Activated naive CD4-positive, alpha-beta T cell (primary cell): ENCODE measurements at places on chromosomes 2 and 18.

DNA sequence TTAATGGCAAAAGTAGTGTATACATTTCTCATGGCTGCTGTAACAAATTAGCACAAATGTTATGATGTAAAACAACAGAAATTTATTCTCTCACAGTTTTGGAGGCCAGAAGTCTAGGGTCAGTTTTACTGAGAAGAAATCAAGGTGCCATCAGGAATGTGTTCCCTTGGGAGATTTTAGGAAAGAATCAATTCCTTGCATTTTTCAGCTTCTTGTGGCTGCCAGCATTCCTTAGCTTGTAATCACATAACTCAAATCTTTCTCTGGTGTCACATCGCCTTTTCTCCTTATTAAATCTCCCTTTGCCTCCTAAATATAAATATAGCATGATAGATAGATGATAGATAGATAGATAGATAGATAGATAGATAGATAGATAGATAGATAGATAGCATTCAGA is 307.0 kb upstream of the REG3G start:
- no peak for DNase-seq

- no peak for DNase-seq
Observed at GRCh38 chr2:105262651-105263091, 21.1 kb downstream of the GPR45 start.

DNA sequence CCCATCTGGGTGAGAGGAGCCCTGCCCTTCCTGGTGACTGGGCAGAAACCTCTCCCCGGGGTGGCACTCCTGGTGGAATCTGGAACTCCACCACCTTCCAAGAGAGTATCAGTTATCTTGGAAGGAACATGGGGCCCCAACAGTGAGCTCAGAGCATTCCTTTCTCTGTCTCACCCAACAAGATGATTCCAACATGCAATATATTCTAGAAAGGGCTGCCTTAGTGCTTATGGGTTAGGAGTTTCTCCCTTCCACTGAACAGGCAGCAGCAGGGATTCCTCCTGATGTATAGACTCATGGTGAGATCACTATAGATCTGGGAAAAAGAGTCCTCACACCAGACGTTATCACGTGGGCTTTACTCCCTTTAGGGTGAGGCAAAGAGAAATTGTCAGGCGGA is 147.1 kb downstream of the COL4A4 start:
- no peak for DNase-seq

DNA sequence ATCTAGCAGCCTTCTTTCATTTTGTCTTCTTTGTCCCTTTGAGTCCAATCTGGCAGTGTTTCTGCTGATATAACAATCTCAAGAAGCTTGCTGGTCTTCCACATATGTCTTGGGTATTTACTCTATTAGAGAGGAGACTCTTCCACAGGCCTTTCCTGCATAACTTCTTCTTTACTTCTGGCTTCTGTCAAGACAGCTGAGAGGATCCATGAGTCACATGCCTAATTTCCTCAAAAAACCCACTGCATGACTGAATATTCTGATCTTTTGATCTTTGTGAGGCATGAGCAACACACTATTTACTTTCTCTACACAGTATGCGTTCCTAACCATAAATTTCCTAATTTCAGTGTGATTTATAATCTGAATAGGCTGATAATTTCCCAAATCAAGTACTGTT is 5.1 kb upstream of the DCC start:
- DNase-seq: no peak

DNA sequence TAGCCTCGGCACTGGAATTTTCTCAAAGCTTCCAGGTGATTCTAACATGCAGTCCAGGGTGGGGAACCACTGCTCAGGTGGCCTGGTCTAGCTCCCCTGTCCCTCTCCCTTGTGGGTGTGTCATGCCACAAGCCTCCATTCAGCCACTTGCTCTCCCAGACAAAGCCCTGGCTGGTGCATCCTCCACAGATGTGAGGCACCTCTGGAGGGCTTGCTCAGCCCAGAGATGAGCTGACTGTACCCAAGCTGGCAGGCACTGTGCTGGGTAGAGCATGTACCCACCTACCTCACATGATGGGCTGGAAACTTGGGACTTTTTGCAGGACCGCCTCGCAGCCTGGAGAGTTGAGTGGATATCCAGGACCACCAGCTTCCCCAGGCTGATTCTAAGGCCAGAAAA is 88.1 kb downstream of the ZBTB7C start:
- no peak for DNase-seq

- no peak for DNase-seq
Observed at GRCh38 chr2:241010531-241011295, 12.3 kb downstream of the SNED1 start.

DNA sequence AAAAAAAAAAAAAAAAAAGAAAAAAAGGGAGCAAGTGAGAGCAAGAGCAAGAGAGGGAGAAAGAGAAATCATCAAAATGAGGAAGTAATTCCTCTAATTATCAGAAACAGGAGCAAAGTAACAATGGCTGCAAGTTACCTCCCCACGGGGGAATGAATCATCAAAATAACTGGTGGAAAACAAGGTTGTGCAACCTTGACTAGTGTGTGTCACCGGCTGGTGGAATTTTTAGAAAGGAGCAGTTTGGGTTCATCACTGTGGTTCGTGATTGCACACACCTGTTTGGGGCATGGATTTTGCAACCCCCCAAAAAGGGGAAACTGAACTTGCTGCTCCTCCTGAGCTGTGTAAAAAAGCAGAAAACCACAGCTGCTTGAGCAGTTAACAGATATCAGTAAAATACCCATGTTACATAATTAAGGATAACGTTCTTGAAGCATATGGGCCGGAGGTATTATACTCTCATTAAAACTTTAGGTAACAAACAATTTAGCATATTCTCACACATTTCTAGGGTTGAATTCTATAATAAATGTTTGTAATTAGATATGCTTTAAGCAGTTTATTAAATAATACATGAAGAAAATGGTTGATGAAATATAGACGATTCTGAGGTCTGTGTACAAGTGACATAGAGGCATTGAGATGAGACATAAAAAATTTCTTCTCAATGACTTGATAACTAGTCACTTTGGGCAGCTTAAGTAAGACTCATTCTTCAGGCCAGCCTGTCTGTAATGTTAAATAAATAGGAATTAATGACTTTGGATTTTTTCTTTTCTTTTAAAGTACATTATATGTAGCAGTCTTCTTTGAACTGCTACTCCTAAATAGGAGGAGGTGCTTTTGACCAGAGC is 184.2 kb upstream of the ZEB2 start:
- no peak for DNase-seq

- no peak for DNase-seq
Observed at GRCh38 chr18:22465859-22466457, 48.2 kb upstream of the CTAGE1 start.

DNA sequence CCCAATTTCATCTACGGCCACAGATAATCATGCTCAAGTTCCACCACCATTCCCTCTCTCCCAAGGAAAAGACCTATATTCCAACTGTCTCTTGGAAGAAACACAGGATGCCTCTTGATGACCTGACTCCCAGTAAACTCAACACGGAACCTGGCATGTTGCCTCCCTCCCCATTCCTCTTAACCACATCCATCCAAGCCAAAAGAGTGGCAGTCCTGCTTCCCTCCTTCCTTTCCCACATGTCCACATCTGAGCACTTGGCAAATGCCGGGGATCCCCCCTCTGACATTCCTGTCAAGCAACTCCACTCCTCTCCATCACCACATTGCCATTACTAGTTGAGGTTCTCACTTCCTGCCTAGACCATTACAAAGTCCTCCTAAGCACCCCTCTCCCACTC is 49.4 kb downstream of the PID1 start:
- DNase-seq: no peak

DNA sequence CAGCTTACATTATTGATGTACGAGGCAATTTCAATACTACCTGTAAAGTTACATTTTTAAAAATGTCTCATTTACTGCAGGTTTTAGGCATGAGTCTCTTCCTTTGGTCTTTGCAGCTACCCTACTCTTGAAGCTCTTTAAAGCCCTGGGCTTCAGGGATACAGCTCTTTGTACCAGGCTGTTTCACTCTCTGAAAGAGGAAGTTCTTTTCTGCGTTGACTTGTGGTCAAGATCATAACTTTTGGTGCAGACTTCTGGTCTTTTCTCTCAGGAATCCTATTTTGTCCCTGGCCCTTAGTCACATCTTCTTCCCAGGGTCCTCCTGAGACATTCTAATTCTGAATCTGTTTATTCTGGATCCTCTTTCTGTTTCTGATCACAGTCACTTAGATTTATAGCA is 16.6 kb upstream of the HRH4 start:
- no peak for DNase-seq

- DNase-seq: no peak
Observed at GRCh38 chr2:189865826-189866225, 81.6 kb downstream of the PMS1 start.

DNA sequence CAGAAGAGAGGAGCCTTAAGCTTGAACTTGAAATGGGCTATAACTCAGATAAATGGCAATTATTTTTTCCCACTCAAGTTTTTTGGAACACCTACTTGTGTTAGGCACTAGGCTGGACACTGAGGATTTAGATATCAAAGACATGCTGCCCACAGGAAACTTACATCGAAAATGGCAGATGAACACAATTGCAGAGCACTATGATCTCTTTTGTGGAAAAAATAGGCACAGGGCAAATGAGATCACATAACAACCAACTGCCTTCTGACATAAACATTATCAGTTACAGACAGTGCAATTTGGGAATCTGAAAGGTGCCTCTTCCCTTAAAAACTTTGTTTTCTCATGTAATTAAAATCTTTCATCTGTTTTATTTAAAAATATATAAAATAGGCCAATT is 3.8 kb upstream of the IRS1 start:
- DNase-seq: no peak

DNA sequence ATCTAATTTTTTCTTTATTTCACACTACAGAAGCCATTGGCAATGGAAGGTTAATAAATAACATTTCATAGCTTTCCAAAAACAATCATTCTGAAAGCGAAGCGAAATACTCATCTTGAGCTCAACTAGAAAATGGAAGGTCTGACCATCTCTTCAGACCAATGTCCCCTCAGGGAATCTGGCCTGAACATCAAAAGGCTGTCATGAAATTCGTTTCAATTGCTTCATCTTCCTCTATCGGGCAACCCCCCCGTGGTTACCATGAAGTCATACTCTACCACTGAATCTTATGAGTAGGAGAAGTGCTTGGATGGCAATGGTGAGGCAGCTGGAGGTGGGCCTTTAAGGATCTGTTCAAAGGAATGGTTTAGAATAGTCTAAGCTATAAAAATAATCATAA is 22.9 kb upstream of the CYTIP start:
- no peak for DNase-seq

DNA sequence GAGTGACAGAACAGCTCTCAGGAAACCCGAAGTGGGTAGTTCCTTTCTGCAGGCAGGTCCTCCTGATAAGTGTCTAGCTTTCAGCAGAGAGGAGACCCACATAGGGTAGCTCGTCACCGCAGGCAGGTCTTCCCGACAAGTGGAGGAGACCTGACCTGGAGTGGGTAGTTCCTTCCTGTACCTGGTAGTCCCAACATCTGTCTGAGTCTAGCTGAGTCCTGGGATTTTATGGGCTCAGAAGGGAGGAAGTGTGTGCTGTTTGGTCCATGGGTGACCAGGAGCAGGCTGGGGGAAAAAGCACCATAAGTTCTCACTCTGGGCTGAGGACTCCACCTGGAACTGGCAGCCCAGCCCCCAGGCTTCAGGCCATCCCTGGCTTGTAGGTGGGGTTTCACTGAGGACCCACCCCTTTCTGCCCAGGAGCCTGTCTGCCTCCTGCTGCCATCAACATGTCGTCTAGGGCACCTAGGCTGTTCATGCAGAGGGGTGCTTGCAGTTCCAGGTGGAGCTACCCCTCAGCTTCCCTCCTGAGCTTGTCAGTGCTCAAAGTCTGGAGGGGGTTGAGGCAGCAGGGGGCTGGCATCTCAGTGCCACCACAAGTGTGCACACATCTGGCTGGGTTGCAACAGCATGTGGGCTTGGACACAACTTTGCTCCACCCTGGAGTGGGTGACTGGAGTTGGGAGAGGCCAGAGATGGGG is 9.4 kb downstream of the DYSF start:
- DNase-seq: no peak

DNA sequence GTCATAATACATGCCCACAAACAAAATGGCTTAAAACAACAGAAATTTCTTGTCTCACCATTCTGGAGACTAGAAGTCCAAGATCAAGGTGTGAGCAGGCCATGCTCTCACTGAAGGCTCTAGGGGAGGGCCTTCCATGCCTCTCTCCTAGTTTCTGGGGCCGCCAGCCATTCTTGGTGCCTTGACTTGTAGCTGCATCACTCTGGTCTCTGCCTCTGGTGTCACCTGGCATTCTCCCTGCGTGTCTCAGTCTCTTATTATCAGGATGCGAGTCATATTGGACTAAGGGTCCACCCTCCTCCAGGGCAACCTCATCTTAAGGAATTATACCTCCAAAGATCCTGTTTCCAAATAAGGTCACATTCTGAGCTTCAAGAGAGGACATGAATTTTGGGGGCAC is 76.1 kb downstream of the KCNF1 start:
- DNase-seq: no peak

DNA sequence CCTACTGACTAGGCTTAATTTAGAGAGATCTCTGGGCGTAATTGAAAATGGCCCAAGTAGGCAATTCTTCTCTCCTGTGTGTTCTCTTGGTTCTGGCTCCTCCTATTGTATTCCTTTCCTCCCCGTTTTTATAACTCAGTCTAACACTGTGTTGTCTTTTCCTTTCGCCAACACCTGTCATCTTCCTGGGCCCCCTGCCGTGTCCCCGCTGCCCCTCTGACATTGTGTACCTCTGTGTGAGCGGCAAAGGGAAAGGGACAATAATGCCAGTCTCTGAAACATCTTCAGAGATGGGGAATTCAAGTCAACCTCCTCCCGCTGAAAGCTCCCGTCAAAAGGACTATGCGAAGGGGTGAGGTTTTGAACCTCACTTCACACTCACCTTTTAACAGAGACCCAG is 210.9 kb downstream of the GBX2 start:
- no peak for DNase-seq

DNA sequence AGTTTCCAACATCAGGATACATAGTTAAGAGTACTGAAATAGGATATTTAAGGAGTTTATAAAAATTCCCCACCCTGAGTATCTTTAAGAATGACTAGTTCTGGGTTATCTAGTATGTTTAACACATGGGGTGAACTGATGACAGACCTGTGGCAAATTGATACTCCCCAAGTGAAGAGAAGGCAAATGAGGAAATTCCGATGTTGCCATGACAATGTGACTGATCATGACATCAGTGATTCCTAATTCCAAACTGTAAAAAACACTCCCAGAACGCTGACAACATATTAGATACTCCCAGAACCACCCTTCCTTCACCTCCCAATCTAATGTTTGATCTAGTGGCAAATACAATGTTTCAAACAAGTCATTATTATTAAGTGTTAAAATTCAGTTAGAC is 77.6 kb downstream of the RBMS1 start:
- DNase-seq: no peak

DNA sequence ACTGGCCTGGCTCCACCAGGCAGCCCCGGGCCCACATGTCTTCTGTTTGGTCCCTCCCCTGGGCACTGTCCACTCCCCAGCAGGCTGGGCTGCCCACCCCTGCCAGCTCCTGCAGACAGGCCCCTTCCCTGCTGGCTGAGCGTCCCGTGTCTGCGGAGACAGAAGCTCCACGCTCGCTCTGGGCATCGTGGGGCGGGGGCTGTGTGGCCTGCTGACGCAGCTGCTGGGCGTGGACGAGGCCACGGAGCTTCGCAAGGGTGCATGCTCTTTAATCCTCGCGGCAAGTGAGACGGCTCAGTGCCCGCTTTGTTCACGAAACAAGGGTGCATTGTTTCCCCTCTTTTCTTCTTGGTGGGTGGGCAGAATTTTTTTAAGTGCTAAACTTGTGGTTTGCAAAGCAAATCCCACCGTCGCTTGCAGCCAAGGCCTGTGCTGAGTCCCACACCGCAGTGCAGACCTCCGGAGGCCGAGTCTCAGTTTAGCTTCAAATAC is 132.8 kb upstream of the CTDP1 start:
- DNase-seq: no peak

- no peak for DNase-seq
Observed at GRCh38 chr2:39730685-39731302, 48.3 kb downstream of the THUMPD2 start.
